ENCODE measurements at places on chromosomes 11 and 22.

DNA sequence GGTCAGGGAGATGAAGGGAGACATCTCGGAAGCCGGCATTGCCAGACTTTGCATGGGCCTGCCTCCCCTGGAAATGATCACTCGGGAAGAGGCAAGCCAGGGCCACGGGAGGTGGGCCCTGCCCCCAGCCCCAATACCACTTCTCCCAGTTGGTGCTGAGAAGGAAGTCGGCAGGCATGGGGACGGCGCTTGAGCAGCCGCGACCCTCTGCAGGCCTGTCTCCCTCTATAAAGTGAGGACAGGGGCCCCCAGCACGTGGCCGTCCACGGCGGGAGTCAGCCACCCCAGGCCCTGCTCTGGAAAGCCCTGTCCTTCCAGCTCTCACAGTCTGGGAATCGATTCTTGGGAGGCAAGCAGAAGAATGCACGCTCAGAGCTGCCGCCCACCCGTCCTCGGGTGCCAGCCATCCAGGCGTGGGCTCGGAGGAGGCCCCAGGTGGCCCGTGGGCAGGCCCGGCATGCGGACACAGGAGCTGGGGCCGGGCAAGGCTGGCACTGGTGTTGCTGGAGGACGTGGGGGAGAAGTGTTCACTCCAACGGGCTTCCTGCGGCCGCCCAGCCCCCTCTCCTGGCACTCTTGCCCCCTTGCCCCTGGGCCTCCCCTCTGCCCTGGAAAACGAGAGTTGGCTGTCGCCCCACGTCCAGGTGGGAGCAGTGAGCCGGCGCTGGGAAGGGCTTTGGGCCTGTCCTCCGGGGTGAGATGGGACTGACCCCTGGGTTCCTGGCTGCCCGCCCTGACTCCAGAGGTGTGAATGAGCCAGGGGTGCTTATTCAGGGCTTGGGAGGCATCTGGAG lies 77.5 kb downstream of the CACNA1I start:
- DNase-seq = no peak

DNA sequence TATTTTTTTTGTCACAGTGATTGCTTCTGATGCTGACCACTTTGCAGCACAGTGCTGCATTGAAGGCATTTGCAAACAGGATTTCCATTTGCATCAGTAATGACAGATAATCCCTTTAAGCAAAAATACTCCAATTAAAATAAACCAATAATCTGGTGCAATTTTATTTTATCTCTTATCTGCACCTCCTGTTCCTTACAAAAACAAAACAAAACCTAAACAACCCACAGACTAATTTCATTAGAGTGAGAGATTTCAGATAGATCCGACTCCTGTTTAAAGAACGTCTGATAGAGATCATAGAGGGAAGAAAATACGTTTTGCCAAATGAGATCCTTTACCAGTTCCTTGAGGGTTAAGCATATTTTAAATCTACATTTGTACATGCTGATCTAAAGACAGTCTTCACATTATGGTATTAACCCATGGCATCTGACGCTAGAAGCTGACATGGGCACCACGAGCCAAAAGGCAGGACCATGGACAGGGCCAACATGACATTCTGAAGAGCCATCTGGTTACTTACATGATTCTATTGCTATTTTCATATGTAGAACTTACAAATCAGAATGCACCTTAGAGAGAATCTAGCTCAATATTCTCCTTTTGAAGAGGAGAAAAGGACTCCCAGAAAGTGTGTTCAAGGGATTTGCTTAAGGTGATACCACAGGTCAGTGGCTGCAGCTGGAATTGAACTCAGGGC lies 286.2 kb upstream of the NARS2 start:
- no peak for DNase-seq

DNA sequence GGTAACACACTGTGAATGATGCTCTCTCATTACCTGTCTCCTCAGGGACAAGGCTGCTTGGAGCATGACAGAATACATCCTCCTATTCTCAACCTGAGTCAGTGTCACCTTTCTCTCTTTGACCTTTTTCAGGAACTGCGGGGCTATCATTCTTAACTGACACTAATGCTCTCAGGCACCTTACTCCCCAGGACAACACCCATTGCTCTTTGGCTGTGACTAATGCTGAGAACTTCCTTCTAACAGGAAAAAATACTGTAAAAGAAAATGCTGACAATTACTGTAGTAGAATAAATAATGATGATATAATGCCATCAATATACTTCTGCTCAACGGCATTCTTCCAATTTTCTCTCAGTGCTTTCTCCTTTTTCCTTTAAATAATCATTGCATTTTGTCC lies 2082.7 kb upstream of the RAG2 start:
- no peak for DNase-seq

- peak; percentile 17 for DNase-seq
These were observed at the start of gene APOL6 for GRCh38 chr22:35648066-35649025. Gene APOL6, plus strand, starts transcription at chr22:35648446. Its CDS starts 7,980 bp downstream, at chr22:35656426.

GRCh38 chr11:121723246-121723741 lies 270.5 kb upstream of the SORL1-AS1 start:
- no peak for DNase-seq

GRCh38 chr11:19107125-19107524 lies 9.8 kb upstream of the ZDHHC13 start:
- no peak for DNase-seq

- DNase-seq = no peak
These were observed 304.8 kb upstream of the ISX start for GRCh38 chr22:34761111-34761510.

- no peak for DNase-seq
These were observed 11.9 kb downstream of the GLB1L2 start for GRCh38 chr11:134343646-134344045.

DNA sequence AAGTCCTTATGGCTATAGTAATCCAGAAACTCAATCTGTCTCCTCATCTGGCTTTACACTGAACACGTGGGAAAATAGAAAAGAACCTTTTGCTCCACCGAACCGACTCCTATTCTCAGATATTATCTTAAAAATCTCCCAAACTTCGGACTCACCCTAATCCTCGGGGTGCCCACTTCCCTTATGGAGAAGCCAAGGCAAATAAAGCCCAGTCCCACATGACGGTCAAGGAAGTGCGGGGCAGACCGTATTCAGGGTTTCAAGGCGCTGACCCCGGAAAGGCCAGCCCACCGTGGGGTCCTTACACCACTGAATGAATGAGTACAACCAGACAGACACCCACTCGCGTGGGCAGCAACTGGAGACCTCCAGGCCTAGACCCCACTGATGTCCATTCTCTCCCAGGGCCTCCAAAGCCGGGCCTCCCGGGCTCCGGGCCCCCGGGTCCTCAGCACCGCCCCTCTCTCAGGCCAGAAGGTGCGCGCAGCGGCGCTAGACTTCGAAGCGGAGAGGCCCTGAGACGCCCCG lies 489 bp downstream of the NUP98 start:
- no peak for DNase-seq

GRCh38 chr11:70503468-70504221 lies 105.3 kb downstream of the CTTN start:
- DNase-seq = no peak

Data from stimulated activated CD8-positive, alpha-beta memory T cell treated with anti-CD3 and anti-CD28 coated beads, Interleukin-7, amount 100 ng/mL, for 1 hour (primary cell).